ENCODE measurements at places on chromosomes 16 and 17.

DNA sequence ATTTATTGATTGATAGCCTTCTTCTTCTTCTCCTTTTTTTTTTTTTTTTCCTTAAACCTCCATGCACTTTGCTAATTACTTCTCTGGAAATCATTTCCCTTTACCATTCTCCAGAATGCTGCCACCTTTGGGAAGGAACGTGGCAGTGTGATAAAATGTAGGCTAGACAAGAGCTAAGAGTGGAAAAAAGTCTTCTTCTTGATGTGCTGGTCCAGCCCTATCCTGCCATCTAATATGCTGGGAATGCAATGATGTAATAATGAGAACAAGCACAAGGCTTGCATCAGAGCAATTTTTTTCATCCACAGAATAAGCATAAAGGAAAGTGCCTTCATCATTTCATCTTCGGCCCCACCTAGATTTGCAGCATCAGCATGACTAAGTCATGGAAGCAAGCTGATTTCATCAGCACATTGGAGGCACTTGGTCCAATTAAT, 128.7 kb upstream of the ZFHX3 start:
- peak; percentile 56 for DNase-seq

DNA sequence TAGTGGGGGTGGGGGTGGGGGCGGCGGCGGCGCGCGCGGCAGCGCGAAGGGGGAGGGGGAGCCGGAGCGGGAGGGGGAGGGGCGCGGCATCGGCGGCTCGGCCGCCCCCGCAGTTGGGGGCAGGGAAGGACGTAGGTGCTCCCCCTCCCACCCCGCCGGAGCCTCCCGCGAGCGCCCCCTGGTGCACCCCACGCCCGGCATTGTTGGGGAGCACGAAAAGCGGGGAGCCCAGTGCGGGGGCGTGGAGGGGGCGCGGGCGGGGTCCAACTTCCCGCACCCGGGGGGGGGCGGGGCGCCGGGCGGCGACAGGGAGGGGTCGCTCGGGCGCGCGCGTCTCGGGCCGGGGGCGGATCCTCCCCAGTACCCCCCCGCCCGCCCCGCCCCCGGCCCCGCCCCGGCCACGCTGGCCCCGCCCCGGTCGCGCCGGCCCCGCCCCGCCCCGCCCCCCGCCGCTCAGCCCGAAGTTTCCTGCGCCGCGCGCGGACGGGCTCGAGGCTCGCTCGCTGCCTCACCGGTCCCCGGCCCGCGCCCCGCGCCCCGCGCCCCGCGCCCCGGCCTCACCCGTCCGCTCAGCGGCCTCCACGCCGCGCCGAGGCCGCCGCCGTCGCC, at the start of gene CACNA1H:
Gene CACNA1H (plus strand): TSS at position 456 of the 609 bp plus-strand sequence. CDS start 632 bp downstream, outside the sequence.
- DNase-seq = no peak

DNA sequence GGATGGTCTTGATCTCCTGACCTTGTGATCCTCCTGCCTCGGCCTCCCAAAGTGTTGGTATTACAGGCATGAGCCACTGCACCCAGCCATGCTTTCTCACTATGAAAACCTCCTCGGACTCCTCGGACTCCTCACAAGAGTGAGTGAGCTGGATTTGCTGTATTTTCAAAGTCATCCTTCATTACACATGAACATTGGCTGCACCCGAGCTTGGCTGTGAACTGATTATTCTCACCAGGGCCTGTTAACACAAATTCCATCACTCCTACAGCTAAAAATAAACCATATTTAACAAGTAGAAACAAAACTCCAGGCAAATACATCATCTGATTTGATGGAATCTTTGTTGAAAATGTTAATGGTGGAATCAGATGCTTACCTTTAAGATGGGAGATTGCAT, 50.3 kb downstream of the PITPNC1 start:
- no peak for DNase-seq

DNA sequence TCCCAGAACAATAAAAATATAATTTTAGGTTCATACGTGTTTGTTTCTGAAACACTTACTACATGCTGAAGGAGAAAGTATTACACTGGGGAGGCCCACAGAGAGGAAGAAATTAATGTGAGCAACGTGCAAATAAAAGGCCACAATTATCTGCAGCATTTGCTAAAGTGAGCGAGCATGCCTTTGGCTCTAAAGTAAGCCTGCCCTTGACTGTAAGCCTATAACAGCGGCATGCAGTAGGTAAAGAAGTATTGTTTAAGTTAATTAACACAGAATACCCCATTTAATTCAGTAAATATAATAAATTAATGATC, 13.2 kb upstream of the COTL1 start:
- DNase-seq = no peak

DNA sequence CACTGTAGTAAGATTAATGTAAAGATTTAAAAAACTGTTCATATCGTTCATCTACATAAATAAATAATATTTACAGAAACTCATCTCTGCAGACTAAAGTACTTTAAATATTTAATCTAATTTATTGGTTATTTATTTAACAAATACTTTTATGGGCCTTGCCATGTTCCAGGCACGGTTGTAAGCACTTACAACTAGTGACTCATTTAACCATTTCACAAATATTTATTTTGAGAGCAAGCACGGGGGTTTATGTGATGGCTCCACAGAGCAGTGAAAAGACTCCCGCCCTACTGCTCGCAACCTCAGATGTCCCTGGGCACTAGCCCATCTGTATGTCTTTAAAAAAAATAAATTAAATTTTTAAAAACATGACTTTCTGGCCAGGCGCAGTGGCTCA, 575.9 kb downstream of the WWOX start:
- DNase-seq = no peak

DNA sequence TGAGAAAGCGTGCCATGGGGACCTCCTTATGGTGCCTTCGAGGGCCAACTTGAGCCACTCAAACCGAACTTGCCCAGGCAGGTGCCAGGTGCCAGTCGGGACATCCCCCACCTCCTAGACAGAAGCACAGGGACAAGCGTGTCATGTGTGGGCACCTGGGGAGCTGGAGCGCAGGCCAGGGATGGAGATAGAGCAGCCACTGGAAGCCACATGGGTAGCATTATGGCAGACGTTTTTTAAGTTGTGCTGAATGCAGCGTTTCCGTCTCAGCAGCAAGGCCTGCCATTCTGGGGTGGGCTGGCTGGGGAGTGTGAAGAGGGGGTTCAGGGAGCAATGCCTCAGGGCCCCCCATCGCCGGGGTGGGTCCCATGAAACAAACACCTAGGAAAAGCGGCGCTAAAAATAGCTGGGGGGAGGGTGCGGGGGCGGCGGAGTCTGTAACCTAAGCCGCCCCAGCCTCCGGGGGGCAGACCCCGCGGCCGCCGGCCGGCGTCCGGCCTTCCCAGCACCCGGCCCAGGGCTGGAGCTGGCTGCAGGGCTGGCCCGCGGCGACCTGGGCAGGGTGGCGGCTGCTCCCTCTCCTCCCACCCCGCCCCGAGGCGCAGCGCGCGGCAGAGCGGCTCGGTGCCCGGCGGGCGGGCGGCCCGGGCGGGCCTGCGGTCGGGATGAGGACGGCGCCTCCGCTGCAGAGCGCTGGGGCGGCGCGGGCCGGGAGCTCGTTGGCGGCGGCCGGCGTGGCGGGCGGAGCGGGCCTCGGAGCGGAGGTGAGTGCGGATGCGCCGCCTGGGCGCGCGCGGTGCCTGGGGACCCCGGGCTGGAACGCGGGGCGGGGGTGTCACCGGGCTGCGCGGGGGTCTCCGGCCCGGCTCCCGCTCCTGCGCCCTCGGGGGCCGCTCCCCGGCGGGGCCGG, at the start of gene ZNF469:
Gene ZNF469 (plus strand): TSS at position 469 of the 910 bp plus-strand sequence. CDS start 44,512 bp downstream, outside the sequence.
- no peak for DNase-seq

- peak; percentile 42 for DNase-seq
Observed at GRCh38 chr17:7220593-7221277, 997 bp downstream of the ACADVL start.

All from CD14-positive monocyte (primary cell).